Lower lobe of right lung (tissue), 2 donors: ENCODE measurements at places on chromosomes 12 and 14.
A peak's percentile ranks its signal among the peaks of the same experiment; 100 is the strongest.

DNA sequence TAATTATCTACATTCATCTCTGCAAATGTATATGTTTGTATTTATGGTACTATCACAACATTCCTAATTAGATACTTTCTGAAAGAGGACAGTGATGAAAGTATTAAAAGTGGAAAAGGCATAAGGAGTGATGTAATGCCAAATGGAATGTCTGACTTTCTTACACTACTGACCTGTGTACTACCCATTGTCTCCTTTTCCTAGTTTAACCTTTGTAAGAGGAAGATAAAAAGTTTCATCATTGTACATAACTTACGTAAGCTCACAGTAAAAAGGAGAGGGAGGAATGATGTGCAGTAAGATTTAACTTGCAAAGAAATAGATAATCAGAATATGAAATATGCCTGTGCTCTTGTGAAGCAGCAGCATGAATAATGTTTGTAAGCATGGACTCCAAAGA is 55.9 kb downstream of the SOX5 start:
- no peak for DNase-seq

- DNase-seq = no peak
Observed at GRCh38 chr12:54549774-54550451, 512 bp downstream of the PDE1B start.

DNA sequence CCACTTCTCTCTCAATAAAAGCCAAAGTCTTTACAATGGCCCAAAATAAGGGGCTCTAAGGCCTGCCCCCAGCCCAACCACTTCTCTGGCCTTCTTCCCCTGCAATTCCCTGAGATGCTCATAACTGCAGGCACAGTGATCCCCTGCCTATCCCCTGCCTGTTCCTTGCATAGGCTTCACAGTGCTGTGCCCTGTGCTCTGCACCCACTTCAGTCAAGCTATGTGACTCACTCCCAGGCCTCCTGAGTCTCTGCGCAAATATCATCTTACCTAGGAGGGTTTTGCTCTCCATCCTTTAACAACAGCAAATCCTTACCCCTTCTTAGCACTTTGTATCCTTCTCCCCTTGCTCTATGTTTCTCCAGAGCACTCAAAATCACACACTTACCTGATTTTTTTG is 242.2 kb downstream of the MSRB3 start:
- no peak for DNase-seq

GRCh38 chr12:24280056-24280842 is 330.8 kb upstream of the SOX5 start:
- no peak for DNase-seq

GRCh38 chr12:124919521-124920352 is 5.3 kb upstream of the UBC start:
- DNase-seq = no peak

- DNase-seq = no peak
Observed at GRCh38 chr12:99137124-99137855, 492.2 kb downstream of the APAF1 start.

DNA sequence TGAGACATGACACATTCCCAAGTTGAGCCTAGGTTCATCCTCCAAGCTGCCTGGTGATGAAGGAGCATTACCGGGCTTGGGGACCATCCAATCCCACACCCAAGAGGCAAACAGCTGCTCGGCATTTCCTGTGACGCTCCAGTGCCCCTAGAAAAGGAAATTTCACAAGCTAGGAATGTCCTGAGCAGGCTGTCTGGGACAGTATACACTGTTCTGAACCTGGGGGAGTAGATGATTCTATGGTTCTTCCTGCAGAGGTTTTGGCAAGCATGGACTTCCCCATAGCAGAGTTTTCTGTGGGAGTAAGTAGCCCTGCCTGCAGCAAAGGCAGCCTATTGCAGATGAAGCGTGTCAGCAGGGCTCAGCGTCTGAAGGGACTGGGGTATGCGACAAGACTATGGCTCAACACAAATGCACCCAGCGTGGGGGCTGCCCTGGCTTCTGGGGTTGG is 47.4 kb upstream of the SRSF5 start:
- DNase-seq = peak; percentile 59

DNA sequence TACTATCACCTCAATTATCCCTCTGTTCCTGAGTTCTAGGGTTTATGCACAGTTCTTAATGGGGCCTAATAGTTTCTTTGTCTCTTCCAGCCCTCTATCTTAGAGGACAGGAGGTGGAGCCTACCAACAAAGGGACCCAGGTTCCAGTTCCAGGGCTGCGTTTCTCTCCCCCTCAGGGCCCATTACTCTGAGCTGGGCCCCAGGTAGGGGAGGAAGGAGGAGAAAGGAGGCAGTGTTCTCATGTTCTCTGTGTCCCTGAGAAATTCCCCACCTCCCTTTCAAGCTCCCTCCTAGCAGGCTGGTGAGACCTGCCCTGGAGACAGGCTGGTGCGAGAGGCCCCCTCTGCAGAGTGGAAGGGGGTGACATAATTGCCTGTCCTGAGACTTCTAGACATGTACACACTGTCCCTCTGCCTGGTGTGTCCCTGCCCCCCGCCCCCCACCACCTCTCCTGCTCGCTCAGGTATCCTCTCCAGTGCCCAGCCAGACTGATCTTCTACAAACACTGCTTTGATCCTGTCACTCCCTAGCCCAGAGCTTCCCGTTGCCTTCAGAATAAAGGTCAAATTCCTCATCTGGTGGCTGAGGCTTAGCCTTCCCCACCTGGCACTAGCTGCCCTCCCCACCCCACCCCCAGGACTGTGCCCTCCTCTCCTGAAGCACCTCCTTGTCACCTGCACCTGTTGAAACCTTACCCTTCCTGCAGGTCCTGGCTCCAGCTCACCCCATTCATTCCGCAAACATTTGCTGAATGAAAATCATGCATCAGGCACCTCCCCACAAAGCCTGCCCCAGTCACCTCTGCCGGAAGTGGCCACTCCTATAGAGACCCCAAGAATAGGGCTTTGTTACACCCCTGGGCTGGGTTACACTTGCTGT is 21.1 kb upstream of the KRT8 start:
- DNase-seq = no peak

DNA sequence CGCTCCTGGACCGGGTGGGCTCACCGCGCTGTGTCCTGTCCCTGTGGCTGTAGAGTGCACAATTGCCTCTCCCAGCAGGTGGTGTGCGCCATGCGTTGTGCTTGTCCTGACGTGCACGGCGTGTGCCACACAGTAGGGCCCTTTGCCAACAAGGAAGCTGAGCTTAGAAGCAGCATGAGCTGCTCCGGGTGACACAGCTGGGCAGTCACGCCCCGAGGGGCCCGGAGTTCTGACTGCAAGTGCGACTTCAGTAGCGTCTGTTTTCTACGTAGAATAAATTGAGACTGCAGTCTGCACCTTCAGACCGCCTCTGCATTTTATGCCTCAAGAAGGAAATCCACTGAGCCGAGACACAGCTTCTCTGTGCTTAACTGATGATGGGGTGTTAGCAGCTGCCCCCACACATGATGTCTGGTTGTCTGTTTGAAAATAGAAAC is 81.6 kb downstream of the ADGRD1 start:
- DNase-seq = peak; percentile 76

DNA sequence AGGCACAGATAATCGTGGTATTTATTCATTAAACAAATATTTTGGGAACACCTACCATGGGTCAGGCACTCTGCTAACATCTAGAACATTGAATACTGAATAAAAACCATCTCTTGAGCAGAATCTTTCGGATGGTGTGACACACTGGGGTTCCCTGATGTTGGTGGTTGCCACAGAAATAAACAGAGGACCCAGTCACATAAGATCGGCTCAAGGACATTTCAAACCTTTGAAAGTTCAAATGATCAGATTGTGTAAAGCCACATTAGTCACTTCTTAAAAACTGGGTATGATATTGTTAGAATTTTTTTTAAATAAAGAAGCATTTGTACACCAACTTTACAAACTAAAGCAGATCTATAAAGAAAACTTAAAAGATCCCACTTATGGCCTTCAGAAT is 39.0 kb downstream of the NR1H4 start:
- no peak for DNase-seq

DNA sequence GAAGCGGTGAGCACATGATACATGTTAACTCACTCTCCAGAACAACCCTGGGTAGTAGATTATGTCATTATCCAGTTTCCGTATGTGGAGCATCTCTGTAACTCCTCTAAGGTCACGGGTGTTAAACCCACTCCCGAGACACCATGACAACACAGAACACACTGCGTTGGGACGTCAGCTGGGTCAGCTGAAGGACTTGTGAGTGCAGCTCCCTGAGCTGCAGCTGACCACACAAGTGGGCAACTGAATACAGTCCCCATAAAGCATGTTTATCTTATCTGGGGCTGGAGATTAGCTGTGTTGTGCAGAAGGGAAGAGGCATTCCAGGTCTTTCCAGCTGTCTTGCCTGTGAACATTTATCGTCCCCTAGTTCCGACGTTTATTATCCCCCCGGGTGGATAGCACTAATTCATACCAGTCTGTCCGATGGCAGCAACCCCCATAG is 211.5 kb downstream of the CHST11 start:
- peak; percentile 70 for DNase-seq

- no peak for DNase-seq
Observed at GRCh38 chr14:44316647-44317440, 190.2 kb downstream of the FSCB start.

DNA sequence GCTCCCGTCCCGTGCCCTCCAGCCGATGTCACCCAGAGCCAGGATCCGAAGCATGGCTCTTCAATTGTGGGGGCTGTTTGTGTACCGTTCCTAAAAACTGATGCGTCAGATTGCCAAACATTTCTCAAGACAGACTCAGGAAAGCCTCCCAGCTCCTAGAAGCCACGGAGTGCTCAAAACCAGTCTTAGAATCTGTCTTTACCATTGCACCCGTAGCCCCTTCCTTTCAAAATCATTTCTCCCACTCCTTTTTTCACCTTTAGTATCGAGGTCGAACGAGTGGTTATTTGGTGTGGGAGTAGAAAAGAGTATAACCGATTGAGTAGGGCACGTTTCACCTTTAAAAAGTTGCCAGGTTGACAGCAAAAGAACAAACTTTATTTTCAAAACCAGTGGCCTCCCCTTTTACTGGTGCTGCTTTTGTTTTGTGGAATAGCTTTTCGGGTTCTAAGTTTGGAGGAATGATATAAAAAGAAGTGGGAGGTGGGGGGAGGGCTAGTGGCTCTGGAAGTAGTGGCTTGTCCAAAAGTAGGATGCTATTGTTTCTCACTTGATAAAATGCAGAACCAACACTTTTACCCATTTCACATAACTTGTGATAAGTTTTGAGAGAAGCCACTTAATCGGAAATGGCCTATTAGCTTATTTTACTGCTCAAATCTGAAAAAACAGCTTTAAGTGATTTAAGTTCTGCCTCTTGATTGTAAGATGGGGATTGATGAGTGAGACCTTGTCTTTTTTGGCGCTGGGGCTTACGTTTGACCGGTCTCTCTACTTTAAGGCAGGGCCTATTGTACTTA is 803 bp downstream of the STK38L start:
- DNase-seq = no peak

- no peak for DNase-seq
Observed at GRCh38 chr14:104230119-104230815, 91.9 kb downstream of the KIF26A start.

DNA sequence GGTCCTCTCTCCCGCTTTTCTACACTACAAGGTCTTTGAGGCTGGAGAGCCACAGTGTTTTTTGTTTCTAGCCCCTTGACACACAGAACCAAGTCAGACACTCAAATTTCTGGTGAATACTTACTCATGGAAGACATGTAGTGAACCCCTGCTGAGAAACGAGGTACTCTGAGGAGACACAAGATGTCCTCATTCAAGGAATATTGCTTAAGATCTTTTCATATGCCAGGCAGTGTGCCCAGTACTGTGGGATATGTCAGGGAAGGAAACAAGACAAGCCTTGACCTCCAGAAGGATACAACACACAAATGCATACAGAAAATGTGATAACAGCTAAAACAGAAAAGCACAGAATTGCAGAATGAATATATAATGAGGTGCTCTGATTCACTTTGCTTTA is 75.9 kb downstream of the TMTC1 start:
- no peak for DNase-seq

GRCh38 chr12:308511-308910 is 45.9 kb upstream of the SLC6A13 start:
- no peak for DNase-seq

DNA sequence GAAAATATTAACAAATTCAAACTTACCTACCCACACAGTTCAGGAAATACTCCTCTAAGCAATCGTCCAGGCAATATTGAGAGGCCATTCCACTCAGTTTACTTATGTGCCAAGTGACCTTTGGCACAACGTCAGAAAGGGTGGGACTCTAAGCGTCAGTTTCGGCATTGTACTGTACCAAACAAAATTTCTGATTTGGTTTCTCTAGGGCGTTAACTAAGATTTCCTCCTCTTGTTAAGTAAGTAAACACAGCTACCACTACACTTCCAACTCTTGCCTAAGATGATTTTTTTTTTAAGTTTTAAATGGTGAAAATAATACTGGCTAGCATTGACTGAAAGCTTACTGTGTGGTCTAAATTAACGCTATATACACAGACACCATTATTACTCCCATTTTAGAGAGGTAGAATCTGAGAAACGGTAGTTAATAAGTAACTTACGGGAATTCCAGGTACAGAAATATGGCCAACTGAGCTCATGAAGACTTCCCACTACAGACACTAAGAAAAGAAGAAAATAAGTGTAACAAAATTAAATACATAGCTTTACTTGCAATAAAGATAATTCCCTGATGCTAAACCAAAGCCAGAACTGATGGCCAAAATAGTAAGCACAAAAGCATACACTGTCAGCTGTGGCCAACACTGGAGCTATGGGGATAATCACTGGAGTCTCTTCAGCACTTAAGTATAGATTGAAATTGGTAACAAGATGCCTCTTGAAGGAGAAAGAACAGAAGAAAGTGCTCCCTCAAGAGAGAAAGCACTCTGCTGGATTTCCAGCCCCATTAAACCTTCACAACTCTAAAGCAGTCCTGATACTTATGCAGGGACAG is 76.1 kb downstream of the EPS8 start:
- DNase-seq = peak; percentile 54
